ENCODE measurements at places on chromosomes 4 and X. TPM values are rescaled to one million over a fixed set of nuclear protein-coding genes. Genes with fewer than 3 reads are reported as not detected.
A peak's percentile ranks its signal among the peaks of the same experiment; 100 is the strongest.

DNA sequence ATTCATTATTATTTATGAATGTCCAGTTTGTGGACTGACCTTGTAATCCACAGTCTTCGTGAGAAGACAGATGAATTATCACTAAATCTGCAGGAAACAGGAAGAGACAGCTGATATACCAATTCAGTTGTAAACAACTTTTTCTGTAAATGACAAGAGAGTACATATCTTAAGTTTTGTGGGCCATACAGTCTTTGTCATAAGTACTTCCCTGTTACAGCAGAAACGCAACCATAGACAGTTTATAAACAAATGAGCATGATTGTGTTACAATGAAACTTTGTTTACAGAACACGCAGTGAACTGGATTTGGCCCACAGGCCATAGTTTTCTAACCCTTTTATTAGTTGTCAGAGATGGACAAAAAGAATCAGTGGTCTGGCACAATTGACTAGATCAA, 443.4 kb downstream of the PDGFC start:
- no peak for DNase-seq

- no peak for DNase-seq
These were observed 48.1 kb upstream of the BCOR start for GRCh38 chrX:40145923-40146261.

Gene TMEM150C
- 0.15 TPM for total RNA-seq

DNA sequence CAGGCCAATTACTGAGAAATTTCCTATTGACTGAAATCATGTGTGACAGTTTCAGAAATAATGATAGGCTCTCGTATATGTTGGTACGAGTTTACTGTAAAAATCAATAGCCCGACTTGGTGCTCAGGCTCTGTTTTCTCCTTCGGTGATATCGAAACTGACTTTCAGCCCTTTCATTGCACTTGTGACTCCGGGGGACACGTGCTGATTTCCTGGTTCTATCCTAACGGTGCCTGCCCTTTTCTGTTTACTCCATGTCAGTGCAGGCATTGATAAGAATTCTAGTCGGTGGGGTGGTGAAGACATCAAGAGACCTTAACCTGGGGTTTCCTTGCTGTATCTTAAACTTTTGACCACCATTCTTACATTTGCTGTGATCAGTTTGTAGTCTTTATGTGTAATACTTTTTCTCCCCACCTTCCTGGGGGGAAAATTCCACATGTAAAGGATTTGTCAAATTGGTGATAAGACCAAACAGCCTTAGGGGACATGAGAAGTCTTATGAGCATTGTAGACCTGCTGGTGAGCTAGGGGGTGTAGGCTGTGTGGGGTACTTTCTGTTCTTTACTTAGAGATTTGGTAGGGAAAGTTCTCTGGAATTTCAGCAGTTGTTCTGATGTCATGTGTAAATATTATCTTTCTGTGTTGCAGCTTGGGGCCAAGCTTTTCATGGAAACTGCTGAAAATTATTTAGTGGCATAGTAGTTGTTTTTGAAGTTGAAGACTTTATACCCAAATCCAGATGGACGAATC, 52.7 kb downstream of the TMEM131L start:
- DNase-seq, result no peak

- DNase-seq, result no peak
These were observed 160.8 kb downstream of the FANCB start for GRCh38 chrX:14712096-14712495.

Gene GATA1
- 7.6 TPM for total RNA-seq

DNA sequence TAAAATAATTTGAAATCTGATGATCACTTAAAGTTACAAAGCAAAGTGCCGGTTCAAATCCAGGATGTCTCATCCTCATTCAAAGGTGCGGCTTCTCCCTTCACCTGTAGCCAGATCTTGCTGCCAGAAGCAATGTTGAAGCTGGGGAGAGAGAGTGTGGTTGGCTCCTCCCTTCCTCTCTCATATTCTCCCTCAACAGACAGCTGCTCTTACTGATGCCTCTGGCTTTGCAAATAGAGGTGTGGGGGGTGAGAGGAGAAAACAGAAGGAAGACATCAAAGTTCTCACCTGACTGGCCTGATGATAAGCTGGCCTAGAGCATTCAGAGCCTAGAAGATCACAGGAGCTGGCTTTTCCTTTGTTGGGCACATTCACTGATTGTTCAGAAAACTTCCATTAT, 28.3 kb upstream of the BTC start:
- no peak for DNase-seq

- DNase-seq, result no peak
These were observed 125.6 kb downstream of the THOC2 start for GRCh38 chrX:123607270-123607669.

DNA sequence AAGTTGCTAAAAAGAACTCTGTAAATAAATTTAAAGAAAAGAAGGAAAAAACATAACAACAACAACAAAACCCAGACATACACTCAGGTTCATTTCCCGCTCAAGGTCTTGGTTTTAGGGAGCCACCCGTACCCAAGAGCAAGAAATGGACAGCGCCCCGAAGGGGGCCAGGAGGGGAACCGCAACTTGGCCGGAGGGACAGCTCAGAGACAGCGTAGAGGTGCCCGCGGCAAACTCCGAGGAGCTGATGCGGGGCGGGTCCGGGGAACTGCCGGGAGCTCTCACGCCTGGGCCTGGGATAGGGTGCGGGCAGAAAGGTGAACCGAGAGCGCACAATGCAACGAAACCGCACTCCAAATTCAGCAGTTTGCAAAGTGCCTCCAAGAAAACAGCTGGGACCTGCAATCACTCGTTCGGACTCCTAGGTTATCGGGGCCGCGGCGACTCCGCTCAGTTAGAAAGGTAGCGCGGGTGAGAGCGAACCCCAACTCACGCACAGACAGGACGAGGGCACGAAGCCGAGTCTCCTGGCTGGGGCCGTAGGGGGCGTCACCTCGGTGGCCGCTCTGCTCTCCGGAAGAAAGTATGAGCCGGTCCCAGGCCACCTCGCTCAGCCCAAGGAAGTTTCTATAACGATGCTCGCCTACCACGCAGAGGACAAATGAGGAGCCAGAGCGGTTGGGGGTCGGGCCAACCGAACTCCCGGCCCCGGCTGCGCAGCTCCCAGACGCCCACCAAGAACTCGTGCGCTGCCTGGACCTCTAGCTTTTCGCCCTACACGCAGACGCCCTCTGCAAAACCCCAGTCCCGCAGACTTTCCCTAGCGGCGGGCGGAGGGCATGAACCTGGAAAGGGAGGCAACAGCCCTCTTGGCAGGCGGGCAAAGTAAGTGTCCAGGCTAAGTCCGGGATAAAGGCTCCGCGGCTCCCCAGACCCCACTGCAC, 1.4 kb downstream of the NDNF start:
- no peak for DNase-seq

- peak; percentile 78 for DNase-seq
These were observed at the start of gene ZNF275 for GRCh38 chrX:153333821-153334653. Gene ZNF275, plus strand, starts transcription at chrX:153334153. Its CDS starts 2,527 bp downstream, at chrX:153336680.

DNA sequence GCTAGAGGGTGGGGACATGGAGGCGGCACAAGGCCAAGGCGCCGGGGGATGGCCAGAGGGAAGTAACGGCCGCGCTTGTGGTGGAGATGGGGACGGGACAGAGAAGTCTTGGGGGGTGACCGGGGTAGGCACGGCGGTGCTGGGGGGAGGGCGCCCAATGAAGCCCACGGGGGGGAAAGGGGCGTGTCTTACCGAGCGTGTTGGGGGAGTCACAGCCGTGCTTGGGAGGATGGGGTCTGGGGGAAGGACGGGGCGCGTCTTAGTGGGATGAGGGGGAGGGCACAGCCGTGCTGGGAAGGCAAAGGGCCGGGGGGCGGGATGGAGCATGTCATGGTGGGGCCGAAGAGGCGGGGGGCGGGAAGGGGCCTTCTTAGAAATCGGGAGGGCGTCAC, 952 bp downstream of the ARSD start:
- no peak for DNase-seq

Gene CASP6
- total RNA-seq, result 17.1 TPM

Gene CTAG2
- not detected for total RNA-seq

GRCh38 chrX:2823795-2824386, 4.8 kb upstream of the GYG2 start:
- no peak for DNase-seq

Gene DUX4
- total RNA-seq, result not detected

Gene ASB12
- 0.22 TPM for total RNA-seq

Gene SPCS3
- 162 TPM for total RNA-seq

DNA sequence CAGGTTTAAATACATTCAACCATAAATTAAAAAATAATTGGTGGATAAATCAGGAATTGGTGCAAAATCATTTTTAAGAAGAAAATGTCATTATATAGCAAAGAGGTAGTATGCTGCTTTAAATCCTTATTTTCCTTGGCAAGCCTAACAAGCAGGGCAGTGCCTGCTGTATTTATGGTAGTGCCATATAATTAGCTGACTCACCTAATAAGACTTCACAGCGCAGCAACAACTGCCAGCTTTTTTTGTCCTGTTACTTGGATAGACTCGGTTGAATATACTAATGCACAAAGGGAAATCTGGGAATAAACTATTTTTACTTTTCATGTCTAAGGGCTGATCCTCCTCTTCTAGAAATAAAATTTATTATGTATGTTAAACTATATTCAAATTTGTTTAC, 99.1 kb downstream of the SNCA start:
- DNase-seq, result no peak

- DNase-seq, result no peak
These were observed 1.1 kb upstream of the RRH start for GRCh38 chr4:109826719-109827118.

- no peak for DNase-seq
These were observed 1066.0 kb downstream of the FSTL5 start for GRCh38 chr4:161097821-161098220.

Gene UGT2A2
- not detected for total RNA-seq

DNA sequence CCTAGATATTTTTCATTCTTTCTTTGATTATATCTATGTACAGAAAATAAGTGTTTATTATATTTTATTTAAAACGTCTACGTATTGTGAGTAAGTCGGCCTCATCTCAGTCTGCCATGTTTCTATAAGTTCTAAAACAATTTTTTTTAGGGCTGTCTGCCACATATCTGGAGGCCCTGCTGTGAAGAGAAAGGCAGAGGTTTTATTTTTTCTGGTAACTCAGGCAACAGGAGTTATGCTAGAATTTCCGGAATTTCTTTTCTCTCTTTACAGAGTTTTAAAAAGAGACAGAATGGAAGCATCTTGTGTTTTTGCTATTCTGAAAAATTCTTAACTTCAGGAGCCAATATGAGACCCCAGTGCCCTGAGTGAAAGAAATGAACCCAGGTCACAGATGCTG, 1124.0 kb upstream of the TENM3 start:
- no peak for DNase-seq

GRCh38 chr4:115453416-115453815, 340.0 kb upstream of the NDST4 start:
- DNase-seq, result no peak

GRCh38 chrX:82092307-82092706, 890.4 kb downstream of the SH3BGRL start:
- no peak for DNase-seq

- no peak for DNase-seq
These were observed 878.3 kb downstream of the FSTL5 start for GRCh38 chr4:161285461-161285860.

Gene TBCK
- total RNA-seq, result 41.6 TPM

GRCh38 chr4:40957281-40957680, 207.5 kb downstream of the NSUN7 start:
- DNase-seq, result no peak

Gene ANK2
- 1.2 TPM for total RNA-seq

Gene PARM1
- 0.52 TPM for total RNA-seq

Gene FAT1
- total RNA-seq, result not detected

- DNase-seq, result no peak
These were observed 340.3 kb upstream of the TRAM1L1 start for GRCh38 chr4:117425636-117426035.

DNA sequence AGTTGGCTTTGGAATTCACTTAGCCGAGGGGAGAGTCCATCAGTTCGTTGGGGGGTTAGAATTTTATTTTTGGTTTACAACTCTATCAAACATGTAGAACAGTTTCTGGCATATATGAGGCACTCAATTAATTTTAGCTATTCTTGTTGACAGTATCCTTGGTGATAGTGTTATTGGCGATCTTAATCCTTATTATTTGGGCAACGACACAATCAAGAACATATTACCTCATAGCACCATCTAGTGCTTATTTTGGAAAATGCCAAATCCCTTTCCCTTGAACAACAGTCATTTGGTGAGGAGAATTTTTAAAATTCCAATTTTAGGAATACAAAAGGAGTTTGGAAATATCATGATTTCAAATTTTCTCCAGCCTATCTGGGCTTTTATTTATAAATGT, 17.9 kb upstream of the PGRMC1 start:
- DNase-seq, result no peak

DNA sequence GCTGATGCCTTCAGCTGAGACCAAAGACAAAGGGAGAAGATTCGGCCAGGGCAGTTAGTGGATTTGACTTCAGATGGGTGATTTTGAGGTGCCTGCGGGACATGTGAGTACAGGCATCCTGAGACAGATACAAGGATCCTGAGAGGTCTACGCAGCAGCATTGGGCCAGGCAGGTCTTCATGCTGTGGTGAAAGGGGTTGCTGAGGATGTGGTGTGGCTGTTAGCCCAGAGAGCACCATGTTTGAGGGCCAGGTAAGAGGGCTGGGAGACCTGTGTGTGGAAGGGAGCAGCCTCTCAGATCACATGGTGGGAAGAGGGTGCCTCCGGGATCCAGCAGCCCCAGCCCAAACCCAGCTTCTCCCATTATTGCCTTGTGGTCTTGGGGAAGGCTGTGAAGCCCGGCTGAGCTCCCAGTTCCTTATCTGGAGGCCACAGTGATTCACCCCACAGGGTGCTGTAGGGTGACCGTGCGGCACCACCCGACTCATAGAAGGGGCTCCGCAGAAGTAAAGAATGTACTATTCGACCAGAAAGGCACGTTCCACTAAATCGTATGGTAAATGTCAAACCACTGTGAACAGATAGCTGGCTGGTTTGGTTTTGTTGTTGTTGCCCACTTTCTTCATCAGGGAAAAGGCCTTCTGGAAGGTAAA, 27.7 kb upstream of the TADA2B start:
- DNase-seq, result no peak
